ENCODE measurements at places on chromosomes 4 and X. TPM values are rescaled to one million over a fixed set of nuclear protein-coding genes. Genes with fewer than 3 reads are reported as not detected.

Gene ADAM29
- not detected for total RNA-seq

Gene NR3C2
- total RNA-seq = 12.6 TPM

Gene CXCL6
- total RNA-seq = 2.2 TPM

Gene ADH1C
- 8.4 TPM for total RNA-seq

Gene TRIML2
- total RNA-seq = not detected

Gene XK
- total RNA-seq = 3.7 TPM

Gene GPM6B
- total RNA-seq = 0.88 TPM

Gene ASB9
- 2.0 TPM for total RNA-seq

Gene PCDH19
- 0.32 TPM for total RNA-seq

Gene MAGEE2
- total RNA-seq = not detected

Gene PCDH7
- 0.28 TPM for total RNA-seq

Gene PABPC1L2B
- total RNA-seq = not detected

Gene SPANXD
- total RNA-seq = not detected

Gene NR0B1
- 0.40 TPM for total RNA-seq

Gene MAGEA11
- not detected for total RNA-seq

Gene GAGE12G
- not detected for total RNA-seq

Gene PRR32
- total RNA-seq = not detected

Gene SAT1
- 376 TPM for total RNA-seq

Gene CNGA2
- not detected for total RNA-seq

Gene CCSER1
- total RNA-seq = 3.4 TPM

Gene MSANTD1
- 1.1 TPM for total RNA-seq

Gene HHIP
- 0.31 TPM for total RNA-seq

Gene PWWP3B
- 6.4 TPM for total RNA-seq

Gene CDKL5
- total RNA-seq = 5.7 TPM

Gene SYNPO2
- total RNA-seq = 2.2 TPM

Gene WDR17
- total RNA-seq = 1.3 TPM

Gene SAGE1
- not detected for total RNA-seq
